ENCODE measurements at places on chromosomes 2 and 18.
A peak's percentile ranks its signal among the peaks of the same experiment; 100 is the strongest.

DNA sequence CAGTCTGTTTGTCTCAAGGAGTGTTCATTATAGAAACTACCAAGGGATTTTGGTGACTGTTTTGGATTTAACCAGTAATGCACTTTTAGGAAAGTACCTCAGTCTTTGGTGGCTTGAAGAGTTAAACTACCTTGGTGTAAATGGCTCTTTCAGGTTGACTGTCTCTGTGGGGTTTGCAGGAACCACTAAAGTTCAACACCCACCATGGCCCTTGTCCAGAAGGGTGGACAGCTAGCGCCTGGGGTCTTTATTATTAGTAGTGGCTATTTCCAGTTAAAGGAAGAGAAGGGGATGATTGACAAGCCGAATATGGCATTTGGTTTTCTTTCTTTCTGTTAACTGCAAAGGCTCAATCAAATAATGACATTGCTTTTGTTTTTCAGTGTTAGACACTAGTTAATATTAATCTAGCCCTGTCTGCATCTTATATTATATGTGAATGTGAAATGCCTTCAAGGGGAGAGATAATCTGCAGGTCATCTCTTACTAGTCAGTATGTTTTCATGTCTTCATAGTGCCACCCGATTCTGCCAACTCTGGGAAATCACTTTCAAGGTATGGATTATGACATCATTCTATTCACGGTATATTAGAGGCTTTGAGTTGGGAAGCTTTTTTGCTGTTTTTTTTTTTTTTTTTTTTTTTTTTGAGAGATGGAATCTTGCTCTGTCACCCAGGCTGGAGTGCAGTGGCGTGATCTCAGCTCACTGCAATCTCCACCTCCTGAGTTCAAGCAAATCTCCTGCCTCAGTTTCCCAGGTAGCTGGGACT, 56.4 kb downstream of the MAP4K4 start:
- DNase-seq: no peak

DNA sequence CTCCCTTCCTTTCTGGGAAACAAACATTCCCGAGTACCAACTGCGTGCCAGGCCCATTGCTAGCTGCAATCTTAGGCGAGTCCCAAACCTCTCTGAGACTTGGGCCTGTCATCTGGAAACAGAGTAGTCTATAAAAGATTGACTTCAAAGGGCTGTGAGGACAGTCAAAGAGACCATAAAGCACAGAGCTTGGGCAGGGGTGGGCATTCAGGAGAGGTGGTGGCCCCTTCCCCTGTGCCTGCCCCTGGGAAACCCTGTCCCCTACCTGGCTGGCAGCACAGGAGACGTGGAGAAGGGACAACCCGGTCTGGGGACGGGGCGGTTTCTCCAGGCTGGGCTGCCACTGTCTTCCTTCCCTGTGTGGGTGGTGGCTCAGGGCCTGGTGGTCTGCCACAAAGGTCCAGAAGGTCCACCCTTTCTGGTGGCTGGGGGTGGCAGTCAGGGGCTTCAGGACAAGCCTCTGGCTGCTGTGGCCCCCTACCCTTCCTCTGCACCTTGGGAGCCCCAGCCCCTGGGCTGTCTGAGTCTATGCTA, 33.9 kb upstream of the FOSL2 start:
- no peak for DNase-seq

GRCh38 chr2:70962885-70963878, 15.2 kb upstream of the ANKRD53 start:
- DNase-seq: no peak

GRCh38 chr2:74619651-74620297, 28.4 kb downstream of the M1AP start:
- DNase-seq: no peak

DNA sequence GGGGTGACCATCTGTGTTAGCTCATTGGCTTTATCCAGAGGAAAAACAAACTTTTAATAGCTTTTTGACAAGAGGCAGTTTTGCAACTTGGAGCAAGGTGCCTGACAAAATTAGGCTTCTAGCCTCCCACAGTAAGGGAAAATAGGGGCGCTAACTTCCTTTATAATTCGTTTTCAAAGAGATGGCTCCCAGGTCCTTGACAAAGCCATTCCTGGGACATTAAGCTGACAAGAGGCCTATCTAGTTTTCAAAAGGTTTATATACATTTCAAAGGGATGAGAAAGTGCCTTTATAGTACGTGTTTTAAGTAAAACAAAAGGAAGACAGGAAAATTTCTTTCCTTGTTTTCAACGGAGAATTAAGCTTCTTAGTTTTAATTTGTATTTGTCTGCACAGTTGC, 159.4 kb upstream of the GCFC2 start:
- DNase-seq: no peak

GRCh38 chr2:171512683-171513195, 9.5 kb upstream of the CYBRD1 start:
- no peak for DNase-seq

GRCh38 chr2:8392098-8392866, 289.6 kb upstream of the ID2 start:
- DNase-seq: no peak

DNA sequence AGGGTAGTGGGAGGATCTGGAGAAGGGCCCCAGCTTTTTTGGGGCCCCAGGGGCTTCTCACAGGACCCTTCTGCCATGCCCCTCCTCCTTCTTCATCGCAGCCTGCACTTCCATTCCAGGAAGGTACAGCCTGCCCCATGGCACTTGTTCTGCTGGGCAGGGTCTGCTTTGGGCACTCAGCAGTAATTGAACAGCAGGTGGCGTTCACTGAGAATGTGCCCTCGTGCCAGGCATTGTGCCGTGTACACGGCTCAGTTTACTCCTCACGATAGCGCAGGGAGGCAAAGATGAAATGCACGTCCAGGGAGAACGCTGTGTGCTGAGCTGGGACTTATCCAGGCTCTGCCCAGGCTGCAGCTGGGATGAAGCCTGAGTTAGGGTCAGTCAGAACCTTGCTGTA, 54.8 kb upstream of the ASB18 start:
- no peak for DNase-seq

DNA sequence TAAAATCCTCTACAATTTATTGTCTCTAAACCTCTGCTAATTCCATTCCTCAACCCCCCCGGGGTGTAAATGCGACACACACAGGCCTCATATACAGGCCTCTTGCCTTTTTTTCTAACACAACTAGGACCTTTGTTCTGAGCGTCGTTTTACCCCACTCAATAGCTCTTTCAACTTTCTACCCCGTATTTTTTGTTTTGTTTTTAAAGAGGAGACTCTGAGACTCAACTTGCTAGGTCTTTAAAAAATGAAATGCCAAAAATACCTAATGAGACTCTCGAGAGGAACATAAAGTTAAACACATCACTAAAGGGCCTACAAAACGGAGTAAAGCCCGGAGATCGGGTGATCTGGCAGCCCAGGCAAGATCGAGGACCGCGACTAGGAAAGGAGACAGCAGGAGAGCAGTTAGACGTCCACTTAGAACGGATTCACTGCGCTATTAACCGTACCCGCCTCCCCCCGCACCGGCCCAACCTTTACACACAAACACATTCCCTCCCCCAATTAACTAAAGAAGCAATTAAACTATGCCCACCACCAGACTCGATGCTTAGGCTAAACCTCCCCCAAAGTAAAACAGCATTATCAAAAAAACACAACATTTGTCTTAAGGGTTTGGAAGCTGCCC, 1.7 kb downstream of the TRIP12 start:
- DNase-seq: peak; percentile 23

DNA sequence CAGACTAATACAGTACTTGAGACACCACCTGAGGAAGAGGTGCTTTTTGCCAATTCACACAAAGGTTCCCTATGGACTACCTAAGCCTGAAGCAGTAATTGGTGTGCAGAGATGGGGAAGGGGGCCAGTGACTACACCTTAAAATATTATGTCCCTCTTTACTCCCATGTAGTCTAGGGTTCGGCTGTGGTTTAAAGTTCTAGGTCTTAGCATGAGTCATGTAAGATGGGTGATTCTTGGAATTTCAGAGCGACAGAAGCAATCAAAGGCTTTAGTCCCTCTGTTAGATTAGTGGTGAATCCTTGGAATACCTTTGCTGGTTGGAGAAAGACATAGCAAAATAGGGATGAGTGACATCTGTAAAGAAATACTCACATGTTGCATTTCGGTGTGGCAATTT, 14.3 kb upstream of the CCDC85A start:
- DNase-seq: no peak

DNA sequence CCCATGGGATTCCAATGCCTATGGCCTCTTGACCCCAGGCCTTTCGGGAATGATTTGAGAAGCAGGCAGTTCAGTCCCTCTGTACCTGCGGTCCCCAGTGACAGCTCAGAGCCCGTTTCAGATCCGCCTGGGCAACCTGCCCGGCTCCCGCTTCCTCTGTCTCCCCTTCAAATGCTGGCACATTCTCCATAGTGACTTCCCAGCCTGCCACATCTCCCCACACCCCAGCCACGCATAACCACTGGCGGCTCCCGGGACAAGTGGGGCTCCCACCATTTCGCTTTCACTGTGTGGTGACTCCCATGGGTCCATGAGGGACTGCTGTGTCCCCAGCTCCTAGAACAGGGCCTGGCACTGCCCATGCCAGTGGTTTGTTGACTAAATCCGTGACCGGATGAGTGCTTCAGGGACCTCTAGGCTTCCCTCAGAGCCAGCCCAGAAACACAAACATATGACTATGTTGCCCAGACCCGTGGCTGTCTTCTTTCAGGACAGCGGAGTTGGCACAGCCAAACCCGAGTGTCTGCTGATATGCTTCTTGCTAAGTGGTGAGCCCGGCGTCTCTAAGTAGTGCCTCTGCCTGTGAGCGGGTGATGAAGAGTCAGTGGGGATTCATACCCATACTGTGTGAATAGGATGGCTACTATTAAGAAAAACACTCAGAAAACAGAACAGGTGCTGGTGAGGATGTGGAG, 91.2 kb downstream of the GLI2 start:
- no peak for DNase-seq

DNA sequence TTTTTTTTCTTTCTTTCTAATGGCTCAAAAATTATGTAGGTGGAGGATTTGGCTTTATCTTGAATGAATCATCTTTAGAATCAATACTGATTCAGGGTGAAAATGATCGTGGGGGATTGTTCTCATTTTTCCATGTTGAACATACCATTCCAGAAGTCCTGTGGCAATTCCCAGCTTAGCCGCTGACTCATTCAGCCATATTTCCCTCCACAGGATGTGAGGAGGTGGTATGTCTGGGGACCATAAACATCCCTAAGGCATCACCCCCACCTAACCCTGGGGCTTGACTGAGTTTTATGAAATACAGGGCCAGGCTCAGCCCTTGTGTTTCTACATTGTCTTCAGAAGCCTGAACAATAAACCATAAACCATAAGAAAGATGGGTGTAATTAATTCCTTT, 92.7 kb upstream of the FN1 start:
- no peak for DNase-seq

GRCh38 chr18:52090005-52090404, 250.0 kb upstream of the DCC start:
- DNase-seq: no peak

DNA sequence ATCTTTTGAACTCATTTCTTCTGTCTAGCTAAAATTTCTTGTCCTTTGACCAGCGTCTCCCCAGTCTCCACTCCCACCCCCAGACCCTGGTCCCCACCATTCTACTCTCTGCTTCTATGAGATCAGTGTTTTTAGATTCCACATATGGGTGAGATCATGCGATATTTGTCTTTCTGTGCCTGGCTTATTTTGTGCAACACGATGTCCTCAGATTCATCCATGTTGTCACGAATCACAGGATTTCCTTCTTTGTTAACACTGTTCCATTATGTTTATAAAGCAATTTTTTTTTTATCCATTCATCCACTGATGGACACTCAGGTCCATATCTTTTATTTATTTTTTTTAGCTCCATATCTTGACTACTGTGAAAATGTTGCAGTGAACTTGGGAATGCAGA, 16.0 kb upstream of the ACYP2 start:
- DNase-seq: no peak

GRCh38 chr2:38218591-38218991, 142.6 kb upstream of the CYP1B1 start:
- no peak for DNase-seq

- DNase-seq: no peak
Measured at GRCh38 chr18:34159691-34160185, 65.0 kb downstream of the NOL4 start.

DNA sequence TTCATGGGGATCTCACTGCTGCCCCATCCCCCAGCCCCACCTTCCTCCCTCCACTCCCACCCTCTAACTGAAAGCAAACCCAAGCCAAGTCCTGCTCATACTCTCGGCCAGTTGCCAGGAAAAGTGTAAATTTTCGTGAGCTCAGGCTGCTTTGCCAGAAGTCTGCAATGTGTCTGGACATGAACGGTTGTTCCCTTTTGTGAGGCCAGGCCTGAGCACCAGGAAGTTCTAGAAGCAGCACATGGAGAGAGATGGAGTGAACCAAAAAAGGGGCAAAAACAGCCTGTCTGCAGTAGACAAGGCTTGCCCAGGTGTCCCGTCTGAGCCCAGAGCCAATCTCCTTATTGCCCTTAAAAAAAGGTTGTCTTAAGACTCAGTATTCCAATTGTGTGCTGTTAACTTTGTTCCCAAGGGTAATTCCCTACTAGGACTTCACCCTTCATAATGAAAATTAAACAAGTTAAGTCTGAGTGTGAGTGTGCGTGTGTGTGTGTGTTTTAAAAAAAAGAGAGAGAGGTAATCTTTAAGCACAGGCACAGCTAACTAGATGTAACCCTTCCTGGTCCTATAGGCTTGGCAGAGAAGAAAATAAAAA, 247.1 kb downstream of the BCL11A start:
- DNase-seq: no peak

DNA sequence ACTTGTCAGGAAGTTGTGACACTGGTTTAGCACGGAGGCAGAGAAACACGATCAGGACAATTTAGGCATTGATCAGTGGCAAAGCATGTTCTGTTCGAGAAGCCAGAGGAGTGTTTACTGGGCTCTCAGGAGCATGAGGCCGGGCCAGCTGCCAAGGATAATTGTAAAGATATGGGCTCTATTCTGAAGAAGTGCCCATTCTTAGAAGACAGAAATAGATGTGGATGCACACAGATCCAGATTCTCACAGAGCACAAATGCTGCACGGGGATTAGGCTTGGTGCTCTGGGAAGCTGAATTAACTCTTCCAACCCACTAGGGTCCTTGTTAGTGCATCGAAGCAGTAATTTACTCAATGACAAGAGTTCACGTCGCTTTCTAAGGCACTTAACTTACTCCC, 16.2 kb downstream of the AFF3 start:
- DNase-seq: no peak

- no peak for DNase-seq
Measured at GRCh38 chr2:1782514-1782913, 38.2 kb upstream of the PXDN start.
